ENCODE measurements at places on chromosomes 4 and X.

- no peak for DNase-seq
These were observed 114.3 kb upstream of the TEX13C start for GRCh38 chrX:125205133-125205917.

DNA sequence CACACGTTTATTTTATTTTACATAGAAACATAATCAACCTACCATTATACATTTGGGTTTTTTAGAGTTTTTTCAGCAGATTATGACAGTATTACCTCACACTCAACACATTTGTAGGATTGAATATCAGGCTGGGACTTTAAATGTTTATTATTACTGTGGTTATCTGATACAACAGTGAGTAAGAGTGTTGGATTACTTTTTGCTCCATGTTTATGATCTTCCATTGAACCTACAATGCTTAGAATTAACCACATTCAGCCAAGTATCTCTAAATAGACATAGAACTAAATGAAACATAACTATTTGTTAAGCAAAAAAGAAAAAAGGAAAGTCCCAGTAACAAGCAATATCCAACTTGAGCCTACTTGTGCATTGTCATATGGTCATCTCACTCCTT is 607.4 kb upstream of the PITX2 start:
- no peak for DNase-seq

GRCh38 chr4:18075823-18076433 is 54.4 kb upstream of the LCORL start:
- DNase-seq = no peak

DNA sequence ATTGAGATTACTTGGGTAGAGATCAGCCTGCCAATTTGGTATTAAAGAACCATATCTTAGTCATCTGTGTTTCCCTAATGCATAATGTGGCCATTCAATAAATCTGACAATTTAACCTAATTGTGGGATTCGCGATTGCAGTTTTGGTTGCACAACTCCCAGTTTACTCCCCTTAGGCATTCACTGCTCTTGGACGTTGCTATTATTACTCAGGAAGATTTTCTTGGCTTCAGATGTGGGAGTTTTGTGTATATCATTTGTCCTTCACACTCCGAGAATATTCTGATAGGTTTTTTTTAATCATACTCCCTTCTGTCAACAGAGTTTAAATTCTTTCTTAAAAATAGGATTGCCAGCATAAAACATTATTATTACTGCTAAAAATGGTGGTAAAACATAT is 22.0 kb upstream of the TRPC3 start:
- DNase-seq = no peak

GRCh38 chr4:158597879-158598596 is 73.6 kb downstream of the C4orf46 start:
- DNase-seq = no peak

DNA sequence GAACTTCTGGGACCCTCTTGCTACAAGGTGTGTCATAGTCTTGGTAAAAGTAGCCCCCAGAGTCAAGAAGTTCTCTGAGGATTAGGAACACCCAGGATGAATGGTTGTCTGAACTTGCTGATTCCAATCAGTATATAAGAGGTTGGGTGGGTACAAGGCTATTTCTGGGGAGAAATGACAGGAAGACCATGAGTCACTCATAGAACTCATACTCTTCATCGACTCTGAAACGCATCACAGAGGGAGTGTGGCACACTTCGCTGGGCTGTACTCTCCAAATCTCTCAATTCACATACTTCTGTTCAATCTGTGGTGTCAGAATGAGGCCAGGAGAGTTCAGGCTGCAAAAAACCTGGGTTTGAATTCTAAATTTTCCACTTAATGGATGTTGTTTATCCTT is 193.2 kb upstream of the LEF1 start:
- no peak for DNase-seq

DNA sequence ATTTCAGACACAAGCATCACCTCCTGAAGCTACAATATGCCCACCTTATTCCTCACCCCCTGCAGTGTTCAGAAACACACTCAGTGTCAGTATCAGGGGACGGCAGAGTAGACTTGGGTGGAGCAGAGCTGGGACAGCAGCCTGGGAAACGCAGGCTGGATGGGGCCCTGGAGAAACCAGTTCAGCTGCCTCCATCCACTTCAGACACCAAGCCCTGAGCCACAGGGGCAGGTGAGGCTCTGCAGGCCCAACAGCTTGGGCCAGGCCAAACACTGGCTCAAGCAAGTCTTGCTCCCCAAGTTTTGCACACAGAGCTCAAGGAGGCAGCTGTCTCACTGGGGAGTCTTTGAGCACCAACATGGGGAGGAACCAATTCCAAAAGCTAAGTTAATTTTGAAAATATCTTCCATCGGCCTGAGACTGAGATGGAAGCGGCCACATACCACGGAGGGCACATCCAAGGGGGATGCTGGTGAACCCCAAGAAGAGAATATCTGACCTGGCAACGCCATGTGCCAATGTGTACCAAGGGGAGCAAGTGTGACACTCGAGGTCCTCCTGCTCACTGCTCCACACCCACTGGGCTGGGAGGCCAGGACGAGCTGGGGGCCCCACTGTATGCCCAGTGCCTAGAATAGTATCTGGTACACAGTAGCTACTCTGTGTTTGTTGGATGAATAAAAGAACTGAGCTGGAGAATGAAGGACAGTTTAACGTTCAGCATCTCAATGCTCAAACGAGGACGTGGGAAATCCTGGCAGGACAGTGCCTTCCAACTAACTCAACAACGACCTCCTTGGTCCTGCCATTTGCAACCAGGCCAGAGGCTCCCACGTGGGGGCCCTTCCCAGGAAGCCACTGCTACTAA is 45.6 kb downstream of the PPP2R2C start:
- DNase-seq = no peak

DNA sequence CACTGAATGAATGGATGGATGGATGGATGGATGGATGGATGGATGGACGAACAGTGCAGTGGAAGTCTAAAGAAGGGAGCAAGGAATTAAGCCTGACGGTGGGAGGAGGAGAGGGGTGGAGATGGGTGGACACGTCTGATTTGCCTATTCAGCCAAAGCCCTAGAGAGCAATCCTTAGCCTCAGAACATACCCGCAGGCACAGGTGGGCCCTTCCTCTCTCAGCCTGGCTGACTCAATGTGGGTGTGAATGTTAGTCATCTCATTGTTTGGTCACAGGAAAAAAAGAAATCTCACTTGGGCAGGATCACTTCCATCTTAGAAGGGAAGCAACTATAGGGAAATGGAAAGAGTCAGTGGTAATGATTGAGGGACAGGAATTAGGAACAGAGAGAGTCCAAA is 165.9 kb downstream of the PJA1 start:
- no peak for DNase-seq

DNA sequence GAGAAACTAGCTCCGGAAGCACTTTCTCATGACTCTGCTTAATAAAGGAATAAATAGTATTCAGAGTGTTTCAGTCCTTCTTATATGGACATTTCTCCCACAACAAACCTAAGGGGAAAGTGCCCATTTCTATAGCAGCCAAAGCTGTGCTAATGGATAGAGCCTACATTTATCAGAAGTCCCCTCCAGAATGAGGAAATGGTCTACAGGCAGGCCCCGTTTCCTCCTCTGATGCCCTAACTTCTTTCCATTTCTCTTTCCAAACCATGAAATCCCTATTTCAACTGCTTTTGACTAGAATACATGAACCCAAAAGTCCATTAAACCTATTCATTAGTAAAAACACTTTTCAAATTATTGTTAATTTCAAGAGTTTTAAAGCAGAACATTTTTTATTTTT is 4.5 kb downstream of the ACSL1 start:
- no peak for DNase-seq

GRCh38 chr4:12041828-12042227 is 613.1 kb upstream of the HS3ST1 start:
- no peak for DNase-seq

DNA sequence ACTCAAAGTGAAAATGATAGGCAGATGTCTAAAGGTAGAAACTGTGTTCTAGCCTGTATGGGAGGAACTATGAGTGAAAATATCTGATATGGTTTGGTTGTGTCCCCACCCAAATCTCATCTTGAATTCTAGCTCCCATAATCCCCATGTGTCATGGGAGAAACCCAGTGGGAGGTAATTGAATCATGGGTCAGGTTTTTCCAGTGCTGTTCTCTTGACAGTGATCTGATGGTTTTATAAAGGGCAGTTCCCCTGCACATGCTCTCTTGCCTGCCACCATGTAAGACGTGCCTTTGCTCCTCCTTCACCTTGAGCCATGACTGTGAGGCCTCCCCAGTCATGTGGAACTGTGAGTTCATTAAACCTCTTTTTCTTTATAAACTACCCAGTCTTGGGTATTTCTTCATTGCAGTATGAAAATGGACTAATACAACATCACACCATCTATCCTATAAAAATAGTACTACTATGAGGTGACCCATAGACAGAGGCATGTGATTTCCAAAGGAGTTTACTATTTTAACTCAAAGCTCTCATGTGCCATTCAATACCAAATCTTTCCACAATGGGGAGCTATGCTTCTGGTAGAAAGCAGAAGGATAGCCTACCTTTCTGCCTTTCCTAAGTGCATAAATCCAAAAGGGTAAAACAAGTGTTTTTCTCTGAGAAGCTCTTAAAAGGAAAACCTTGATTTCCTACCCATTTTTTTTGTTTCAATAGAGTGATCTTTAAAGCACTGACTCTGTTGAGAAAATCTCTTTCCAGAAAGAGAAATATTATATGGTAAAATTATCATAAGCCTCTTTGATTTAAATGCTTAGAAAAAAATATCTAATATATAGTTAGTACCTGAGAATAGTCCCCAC is 38.8 kb downstream of the SEC31A start:
- no peak for DNase-seq

DNA sequence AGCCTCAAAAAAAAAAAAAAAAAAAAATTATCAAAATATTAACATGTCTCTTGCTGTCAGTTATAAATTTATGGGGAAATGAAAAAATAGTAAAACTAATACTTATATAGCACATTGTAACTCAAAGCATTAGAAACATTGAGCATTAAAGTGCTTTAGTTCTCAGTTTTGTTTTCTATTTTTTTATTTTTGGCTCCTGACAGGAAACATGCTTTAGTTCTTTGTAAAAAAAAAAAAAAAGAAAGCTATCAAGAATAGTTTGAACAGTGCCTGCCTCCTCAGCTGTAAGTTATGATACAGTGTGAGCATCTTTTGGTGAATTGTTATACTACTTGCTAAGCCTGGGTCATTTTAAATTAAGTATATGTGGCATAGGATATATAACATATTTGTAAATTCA is 5.1 kb upstream of the CENPC start:
- no peak for DNase-seq

GRCh38 chr4:159444678-159445077 is 341.8 kb downstream of the RAPGEF2 start:
- no peak for DNase-seq

GRCh38 chrX:3521396-3521795 is 174.9 kb upstream of the MXRA5 start:
- DNase-seq = no peak

DNA sequence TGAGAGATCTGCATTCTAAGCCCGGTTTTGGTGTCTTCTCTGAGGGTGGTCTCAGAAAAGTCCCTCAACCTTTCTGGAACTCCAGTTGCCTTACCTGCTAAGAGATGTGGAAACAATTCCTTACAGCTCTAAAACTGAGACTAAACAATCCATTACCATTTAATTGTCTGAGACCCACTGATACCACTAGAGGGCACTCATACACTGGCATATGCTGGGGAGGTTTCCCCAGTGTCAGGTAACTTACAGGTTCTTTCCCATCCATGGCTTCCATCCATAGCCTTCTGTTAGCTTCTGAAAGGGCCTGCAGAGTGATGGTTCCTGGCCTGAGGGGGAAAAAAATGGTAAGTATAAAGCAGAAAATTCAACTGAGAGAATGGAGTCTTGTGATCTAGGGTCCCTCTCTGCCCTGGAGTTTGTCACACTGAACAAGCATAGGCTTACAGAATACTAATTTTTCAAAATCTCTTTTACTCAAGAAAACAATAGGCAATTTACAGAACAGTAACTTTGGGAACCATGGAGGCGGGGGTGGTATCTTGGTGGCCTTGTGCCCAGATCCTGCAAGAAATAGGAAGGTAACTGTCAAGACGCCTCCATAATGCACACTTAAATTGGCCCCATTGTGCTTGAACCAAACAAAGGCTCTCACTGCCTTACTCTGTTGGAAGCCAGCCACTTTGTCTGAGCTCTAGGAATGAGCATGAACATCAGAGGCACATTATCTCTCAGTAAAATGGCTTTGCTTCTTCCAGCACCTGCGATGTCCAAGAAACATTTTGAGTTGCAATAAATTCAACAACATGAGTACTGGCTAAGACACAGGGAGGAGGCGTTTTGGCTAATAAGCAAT is 236.1 kb downstream of the OPHN1 start:
- peak; percentile 50 for DNase-seq

DNA sequence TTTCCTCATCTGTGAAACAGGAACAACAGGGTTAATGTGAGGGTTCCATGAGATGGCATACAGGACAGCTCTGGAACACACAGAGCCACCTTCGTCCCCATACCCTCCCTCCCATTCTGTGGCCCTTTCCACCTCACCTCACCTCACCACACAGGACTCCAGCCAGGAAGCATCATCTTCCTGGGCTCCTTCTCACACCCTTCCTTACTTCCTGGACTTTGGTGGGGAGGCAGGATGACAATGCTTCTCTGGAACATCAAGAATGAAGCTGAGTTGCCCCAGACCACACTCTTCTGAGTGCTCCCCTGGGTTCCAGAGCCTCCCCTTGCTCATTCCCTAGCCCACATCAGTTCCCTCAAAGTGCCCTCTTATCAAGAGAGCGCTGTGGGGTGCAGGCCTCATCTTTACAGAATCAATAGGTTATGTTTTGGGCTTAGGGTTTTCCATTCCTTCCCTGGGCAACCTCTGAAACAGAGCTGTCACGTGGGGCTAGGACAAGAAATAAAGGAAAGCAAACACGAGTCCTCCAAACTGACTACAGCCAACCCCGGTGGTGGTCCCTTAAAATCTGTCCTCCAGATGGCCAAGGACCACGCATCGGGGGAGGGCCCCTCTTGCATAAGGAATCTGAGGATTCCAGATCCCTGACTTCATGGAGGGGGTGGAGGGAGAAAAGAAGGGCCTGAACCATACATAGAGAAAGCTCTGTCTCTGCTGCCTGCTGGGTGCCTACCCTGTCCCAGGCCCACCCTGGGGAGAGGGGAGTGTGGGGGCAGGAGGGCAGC is 74.4 kb upstream of the ATP6AP2 start:
- DNase-seq = no peak

GRCh38 chr4:168154546-168155277 is 62.4 kb downstream of the ANXA10 start:
- DNase-seq = no peak

DNA sequence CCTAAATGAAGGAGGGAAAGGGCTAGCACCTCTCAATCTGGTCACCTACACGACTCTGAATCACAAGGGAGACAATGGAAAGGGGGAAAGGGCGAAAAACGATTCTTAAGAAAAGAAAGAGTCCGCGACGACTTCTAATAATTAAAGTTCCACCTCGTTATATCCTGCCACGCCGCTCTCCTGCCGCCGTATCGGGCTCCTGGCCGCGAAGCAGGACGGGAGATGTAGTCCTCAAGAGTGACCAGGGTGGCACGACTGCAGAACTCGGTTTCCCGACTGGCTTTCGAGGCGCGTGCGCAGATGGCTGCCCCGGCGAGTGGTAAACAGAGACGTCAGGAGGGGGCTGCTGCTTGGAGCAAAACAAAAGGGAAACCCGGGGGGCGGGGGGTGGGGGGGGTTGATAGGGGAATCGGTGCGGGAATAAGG is at the start of gene FOXO4:
Gene FOXO4 (plus strand): TSS at position 297 of the 426 bp plus-strand sequence. CDS start 678 bp downstream, outside the sequence.
- peak; percentile 71 for DNase-seq

GRCh38 chrX:20463296-20464075 is 196.8 kb upstream of the RPS6KA3 start:
- DNase-seq = no peak

Data from SHP77 (cell line).